Activated CD8-positive, alpha-beta memory T cell treated with anti-CD3 and anti-CD28 coated beads, Interleukin-2, amount 50 U/mL, for 4 hours (primary cell): ENCODE measurements at places on chromosomes 12 and 14.

GRCh38 chr12:97452839-97453238 lies 9.8 kb upstream of the RMST start:
- DNase-seq: no peak

- DNase-seq: no peak
Observed at GRCh38 chr14:20486684-20487395, 17.6 kb downstream of the PNP start.

- no peak for DNase-seq
Observed at GRCh38 chr14:59811815-59812214, 58.8 kb downstream of the RTN1 start.

DNA sequence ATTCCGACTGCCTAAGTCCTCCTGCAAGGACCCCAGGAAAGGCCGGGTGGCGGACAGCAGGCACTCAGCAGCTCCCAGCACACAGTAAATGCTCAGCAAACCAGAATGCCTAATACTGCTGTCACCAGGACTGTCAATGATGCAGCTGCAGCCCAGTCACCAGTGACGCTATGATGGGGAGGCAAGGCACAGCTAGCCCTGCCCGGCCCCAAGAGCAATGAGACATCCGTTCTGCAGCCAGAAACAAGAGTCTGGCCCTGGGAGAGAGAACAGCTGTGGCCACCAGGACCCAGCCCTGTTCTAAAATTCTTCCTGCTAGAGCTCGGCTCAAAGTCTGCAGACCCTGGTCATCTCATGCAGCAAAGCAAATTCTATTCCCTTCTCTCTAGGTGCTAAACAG lies 69.8 kb downstream of the NCOR2 start:
- DNase-seq: no peak

- no peak for DNase-seq
Observed at GRCh38 chr12:103742349-103742932, 98.6 kb downstream of the NT5DC3 start.

GRCh38 chr14:55938249-55938791 lies 179.9 kb upstream of the PELI2 start:
- DNase-seq: no peak
